Activated CD4-positive, alpha-beta T cell treated with anti-CD3 and anti-CD28 coated beads, Interleukin-2, amount 50 U/mL, for 16 hours (primary cell): ENCODE measurements at places on chromosomes 2 and 18.

GRCh38 chr18:79484661-79485621 lies 89.2 kb downstream of the NFATC1 start:
- DNase-seq: no peak

DNA sequence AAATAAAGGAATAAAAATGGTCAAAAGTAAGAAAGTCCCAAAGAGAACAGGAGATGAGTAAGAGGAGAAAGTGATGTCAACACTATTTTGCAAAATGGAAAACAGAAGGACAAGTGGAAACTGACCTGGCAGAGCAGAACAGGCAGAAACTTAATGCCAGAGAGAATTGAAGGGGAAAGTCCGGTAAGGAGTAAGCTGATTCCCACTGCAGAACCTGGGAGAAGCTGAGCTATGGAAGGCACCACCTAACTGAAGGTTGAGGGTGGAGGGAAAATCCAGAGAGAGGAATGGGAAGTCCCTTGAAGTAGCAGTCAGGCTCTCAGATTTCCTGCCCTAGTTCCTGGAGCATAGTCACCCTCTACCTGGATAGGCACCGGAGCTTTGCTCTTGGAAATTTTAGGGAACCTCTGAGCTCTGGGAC lies 59.8 kb downstream of the MOGAT1 start:
- DNase-seq: no peak

- no peak for DNase-seq
These were observed 96.0 kb upstream of the OTOS start for GRCh38 chr2:240236217-240237111.

GRCh38 chr2:157193461-157193860 lies 64.0 kb upstream of the GALNT5 start:
- no peak for DNase-seq

- no peak for DNase-seq
These were observed 949.9 kb upstream of the NRXN1 start for GRCh38 chr2:51981783-51982182.

DNA sequence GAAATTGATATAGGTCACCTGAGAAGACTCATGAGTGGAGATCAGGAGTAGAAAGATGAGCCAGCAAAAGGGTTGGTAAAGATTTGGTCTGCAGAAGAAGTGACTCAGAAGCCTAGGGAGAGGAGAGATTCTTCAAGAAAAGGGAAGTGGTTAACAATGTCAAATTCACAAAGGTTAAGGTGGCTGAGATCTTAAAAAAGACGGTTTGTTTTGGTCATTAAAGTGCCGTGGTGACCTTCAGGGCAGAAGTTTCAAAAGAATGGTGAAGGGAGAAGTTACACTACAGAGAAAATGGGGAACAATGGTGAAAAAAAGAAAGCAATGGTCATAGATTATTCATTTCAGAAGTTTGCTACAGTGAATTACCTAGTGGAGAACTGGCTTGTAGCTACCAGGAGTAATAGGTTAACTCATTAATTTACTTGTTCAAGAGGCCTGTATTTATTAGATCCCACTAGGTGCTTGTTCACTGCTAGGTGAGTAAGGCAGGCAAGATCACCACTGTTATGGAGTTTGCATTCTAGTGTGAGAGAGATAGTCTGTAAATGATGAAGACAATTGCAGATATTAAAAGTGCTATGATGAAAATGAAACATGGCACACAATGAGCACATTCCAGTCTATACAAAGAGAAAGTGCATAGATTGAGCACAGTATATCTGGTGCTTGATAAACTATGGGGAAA lies 43.0 kb downstream of the FBXO48 start:
- peak; percentile 73 for DNase-seq

- no peak for DNase-seq
These were observed 33.1 kb upstream of the STON1 start for GRCh38 chr2:48496849-48497248.
